ENCODE measurements at places on chromosomes 2 and 18.

DNA sequence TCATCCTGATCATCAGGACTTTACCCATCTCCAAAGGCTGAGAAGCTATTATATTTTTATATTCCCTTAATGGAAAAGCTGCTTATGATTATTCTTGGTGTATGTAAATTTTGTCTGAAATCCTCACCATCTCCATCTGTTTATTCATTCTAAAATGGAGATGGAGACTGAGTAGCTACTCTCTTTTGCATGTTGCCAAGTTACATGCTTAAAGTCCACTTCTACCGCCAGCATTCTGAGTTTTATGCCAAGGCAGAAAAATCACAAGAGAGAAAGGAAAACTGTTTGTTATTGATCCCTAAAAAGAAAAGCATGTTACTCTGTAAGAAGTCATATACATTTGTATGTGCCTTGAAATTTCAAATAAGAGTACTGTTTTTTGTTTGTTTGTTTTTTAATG is 94.4 kb upstream of the NOSTRIN start:
- no peak for DNase-seq

DNA sequence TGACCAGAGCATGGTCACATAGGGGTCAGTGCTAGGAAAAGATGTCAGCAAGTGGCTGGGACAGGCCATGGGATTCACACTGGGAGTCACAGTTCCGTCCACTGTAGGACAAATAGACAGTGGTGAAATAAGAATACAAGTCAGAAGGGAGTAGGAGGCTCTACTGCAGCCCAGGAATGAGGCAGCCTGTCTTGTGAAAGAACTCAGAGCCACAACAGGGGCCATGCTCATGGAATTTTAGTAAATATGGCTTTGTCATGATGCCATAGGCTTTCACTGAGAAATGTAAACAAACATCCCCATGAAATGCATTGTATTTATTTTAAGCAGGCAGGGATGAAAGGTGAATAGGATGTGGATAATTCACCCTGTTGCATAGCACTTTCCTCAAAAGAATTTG is 504.3 kb downstream of the SOX11 start:
- no peak for DNase-seq

DNA sequence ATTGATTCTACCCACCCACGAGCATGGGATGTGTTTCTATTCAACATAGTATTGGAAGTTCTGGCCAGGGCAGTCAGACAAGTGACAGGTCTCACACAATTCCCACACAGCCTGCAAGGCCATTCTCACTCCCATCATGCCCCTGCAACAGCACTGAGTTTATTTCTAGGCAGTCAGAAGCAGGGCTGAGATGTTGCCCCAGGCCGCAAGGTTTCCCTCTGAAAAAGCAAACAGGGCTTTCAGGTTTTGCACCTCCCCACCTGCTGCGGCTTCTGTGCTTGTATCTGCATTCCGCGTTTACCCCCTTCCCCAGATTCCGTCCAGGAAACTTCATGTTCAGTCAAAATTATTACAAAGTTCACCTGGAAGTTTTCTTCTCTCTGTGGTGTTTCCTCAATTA is 9.4 kb upstream of the TACR1 start:
- DNase-seq: no peak

GRCh38 chr2:98502556-98503335 is 58.1 kb downstream of the INPP4A start:
- DNase-seq: no peak

- DNase-seq: no peak
These were observed 2127.8 kb upstream of the CELF4 start for GRCh38 chr18:39693359-39693758.

- DNase-seq: no peak
These were observed 135.5 kb downstream of the NCKAP5 start for GRCh38 chr2:133432778-133433177.

GRCh38 chr2:219184121-219184520 is 6.0 kb downstream of the RETREG2 start:
- no peak for DNase-seq

GRCh38 chr2:30406853-30407252 is 40.2 kb upstream of the LCLAT1 start:
- no peak for DNase-seq

DNA sequence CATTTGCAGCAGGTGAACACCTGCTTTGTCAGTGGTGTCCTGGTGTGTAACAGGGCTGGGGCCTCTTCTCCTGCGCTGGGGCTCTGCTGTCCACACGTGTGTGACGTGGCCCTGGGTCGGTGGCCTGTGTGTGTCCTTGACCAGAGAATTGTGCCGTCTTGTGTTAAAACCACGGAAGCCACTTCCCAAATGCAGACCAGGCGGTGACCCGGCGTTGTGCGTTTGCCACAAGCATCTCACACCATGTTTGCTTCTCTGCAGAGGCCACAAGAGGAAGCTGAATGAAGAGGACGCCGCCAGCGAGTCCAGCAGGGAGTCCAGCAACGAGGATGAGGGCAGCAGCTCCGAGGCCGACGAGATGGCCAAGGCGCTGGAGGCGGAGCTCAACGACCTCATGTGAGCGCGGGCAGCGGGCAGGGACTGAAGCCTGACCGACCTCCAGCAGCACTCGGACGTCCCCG is 44.3 kb upstream of the KCNG2 start:
- no peak for DNase-seq

All from stimulated activated CD4-positive, alpha-beta T cell treated with anti-CD3 and anti-CD28 coated beads, Interleukin-12 subunit alpha, Interleukin-12 subunit beta, amount 100 ng/mL, for 48 hours (primary cell).